ENCODE measurements at places on chromosomes 12 and 14.
A peak's percentile ranks its signal among the peaks of the same experiment; 100 is the strongest.

- no peak for DNase-seq
These were observed 48.6 kb upstream of the E2F7 start for GRCh38 chr12:77113971-77114370.

DNA sequence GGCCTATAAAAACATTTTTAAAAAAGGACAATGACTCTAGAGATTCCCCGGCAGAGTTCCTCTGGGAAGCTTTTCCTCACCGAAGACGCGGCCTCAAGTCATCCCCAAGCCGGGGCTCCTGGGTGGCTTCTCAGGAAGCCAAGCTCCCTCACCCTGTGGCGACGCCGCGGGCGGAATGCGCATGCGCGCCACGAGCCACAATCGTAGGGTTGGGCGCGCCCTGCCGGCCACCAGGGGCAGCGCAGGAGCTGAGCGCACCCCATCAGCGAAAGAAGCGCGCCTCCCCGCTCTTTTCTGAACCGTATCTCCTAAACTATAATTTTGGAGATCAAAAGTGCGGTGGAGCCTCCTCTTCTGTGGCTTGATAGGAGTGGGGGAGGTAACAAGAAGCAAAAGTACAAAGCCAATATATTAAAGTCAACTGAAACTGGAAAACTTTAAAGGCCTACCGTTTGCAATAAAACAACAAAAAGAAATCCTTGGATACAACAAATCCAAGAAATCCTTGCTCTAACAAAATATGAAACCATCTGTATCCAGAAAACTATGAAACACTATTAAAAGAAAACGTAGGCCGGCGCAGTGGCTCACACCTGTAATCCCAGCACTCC, 17.4 kb upstream of the CHFR start:
- DNase-seq, result peak; percentile 4

- DNase-seq, result peak; percentile 20
These were observed at the start of gene MGP for GRCh38 chr12:14885718-14886221. TSS of gene MGP (minus strand) at chr12:14885854. CDS start at chr12:14885791, 63 bp downstream.

- DNase-seq, result no peak
These were observed 18.9 kb upstream of the CMKLR1 start for GRCh38 chr12:108357834-108358579.

GRCh38 chr12:51388069-51388799, 3.0 kb downstream of the GALNT6 start:
- no peak for DNase-seq

DNA sequence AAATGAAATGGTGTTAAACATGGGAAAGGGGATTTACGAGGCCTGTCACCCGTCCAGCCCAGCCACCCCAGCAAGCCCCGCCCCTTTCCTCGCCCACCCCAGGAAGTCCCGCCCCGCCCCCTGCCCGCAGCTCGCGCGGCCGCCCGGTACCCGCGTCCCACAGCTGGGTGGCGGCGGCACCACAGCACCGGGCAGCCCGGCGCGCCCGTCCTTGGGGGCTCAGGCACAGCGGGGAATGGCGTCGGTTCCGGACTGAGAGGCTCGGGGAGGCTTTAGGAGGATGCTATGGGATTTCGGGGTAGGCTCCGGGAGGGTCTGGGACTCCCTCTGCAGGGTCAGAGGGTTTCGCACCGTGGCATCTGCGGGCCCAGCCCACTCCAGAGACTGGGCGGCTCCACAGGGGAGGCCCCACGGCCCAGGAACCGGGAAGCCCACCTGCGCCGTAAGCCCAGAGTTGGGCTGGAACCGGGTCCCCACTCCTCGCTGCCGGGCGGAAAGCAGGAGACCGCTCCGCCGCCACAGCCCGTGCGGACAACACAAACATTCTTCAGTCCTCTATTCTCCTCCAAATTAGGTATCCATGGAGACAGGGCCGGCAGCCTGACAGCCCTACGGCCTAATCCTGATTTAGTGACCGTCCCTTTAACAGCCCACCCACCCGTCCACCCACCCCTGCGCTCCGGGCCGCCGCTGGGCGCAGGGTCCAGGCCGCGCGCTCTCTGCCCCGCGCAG, 1.4 kb downstream of the FIGNL2 start:
- DNase-seq, result no peak

DNA sequence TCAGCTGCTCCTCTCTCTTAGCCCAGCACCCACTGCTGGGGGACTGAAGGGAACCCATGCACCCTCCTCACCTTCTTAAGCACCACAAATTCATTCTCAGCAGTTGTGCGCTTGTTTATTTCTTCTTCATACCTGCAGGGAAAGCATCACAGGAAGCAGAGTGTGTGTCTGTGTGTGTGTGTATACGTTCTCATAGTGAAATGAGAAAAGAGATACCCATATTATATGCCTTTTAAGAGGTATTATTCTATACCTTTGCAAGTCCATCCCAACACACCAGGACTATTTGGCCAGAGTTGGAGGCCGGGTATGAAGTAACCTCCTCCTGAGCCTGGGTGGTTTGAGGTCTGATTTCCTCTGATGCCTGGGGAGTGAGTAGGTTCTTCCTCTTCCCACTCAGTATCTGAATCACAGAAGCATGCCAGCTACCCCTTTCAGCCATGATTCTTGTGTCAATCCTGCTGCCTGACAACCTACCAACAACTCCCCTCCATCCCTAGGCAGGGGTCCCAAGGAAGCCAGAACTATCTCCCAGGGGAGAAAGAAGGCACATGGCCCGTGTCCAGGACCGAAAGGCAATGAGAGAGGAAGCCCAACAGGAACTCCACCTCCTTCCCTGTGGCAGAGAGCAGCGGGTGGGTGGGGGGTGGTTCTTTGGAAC, 3.0 kb downstream of the KRT73 start:
- no peak for DNase-seq

DNA sequence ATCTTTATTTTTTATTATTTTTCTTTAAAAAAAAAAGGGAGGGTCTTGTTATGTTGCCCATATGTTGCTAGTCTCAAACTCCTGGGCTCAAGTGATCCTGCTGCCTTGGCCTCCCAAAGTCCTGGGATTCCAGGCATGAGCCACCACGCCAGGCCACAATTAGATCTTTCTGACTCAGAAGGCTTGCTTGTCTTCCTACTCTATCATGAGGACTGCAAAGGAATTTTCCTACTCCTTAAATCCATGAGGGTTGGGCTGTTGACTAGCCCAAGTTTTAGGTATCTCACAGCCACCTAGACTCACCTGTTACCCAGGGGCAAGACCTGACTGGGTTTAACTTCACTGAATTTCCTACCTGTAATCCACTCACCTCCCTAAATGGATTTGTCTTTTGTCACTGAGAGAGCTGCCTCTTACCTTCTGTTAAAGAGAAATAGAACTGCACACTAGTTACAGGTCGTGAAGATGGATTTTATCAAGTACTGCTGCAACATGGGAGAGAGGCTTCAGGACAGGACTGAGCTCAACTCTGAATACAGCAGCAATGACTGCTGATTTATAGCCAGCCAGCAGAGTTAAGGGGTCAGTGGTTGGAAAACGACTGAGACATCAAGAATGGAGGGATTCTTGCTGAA, 72.3 kb downstream of the B4GALNT3 start:
- no peak for DNase-seq

- DNase-seq, result no peak
These were observed 24.0 kb downstream of the CCDC85C start for GRCh38 chr14:99579903-99580571.

DNA sequence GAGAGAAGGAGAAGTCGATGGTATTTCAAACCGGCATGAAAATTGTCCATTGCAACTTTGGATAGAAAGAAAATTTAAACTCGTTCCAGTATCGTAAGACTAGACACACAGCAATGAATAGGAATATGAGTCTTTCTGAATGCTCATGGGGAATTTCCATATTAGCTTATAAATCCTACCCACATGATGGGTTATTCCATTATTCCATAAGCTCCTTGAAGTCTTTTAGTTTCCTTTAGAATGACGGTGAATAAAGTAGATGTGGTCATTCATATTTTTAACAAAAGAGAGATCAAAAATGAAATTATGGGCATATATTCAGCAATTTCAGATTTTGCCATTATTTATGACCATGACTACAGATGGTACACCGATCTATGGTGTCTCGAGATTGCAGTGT, 163.4 kb upstream of the HMGA2 start:
- no peak for DNase-seq

DNA sequence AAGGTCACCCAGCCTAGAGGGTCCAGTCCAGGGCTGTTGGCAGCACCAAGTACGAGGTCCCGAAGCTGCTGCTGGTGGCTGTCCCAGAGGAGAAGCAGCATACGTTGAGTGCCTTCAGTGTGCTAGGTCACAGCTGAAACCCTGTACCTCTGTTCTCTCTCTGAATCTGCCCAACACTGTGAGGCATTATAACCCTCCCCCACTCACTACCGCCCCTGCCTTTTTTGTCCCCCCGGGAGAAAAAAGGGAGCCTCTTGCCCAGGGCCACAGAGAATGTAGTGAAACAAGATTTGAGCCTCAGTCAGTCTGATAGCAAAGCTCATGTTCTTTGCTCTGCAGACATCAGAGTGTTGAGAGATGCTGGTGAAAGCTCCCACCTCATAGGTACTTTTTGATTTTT, 53.4 kb downstream of the PPP2R5C start:
- DNase-seq, result no peak

GRCh38 chr14:50545618-50546017, 13.2 kb upstream of the MAP4K5 start:
- no peak for DNase-seq

DNA sequence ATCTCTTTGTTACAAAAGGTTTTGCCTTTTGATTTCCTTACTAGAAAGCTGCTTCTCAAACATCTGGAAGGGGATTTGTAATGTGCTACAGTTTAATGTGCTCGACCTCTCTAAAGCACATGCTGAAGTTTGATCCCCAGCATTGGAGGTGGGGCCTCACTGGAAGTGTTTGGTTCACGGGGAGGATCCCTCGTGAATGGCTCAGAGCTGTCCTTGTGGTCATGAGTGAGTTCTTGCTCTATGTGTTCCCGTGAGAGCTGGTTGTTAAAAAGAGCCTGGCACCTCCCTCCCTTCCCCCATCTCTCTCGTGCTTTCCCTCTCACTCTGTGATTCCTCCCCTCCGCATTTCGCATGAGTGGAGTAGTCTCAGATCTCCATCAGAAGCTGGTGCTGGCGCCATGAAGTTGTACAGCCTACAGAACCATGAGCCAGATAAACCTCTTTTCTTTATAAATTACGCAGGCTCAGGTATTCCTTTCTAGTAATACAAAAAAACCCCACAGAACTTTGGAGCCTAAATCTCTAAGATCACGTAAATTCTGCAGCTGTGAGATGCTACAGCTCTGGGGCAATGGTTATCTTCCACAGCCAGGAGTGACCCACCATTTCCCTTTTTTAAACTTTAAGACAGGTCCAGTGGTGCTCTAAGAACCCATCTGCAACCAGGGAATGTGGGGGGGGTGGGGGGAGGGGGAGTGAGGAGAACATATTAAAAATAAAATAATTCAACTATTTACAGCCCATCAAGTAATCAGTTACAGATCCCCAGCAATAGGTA, 214.4 kb downstream of the FOXN3 start:
- DNase-seq, result no peak

DNA sequence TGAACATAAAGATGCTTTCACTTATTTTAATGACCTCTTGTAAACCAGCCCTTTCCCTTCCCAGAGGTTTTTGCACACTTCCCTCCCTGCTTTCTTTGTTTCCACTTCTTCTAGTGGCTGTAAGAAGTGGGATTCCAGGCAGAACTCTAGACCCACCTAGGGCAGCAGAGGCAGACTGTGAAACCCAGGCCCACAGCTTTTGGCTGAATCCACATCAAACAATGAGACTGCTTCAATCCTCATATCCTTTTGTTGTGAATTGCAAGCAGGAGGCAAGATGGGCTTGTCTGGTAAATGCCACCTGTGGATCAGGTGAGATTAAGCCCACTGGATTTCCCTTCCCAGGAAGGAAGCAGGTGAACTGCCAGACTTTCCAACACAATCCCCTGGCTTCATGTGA, 12.8 kb downstream of the CCDC177 start:
- DNase-seq, result no peak

- DNase-seq, result no peak
These were observed 7.0 kb downstream of the ITGB7 start for GRCh38 chr12:53200107-53200457.

- DNase-seq, result no peak
These were observed 164.6 kb downstream of the GCH1 start for GRCh38 chr14:54738009-54738408.

DNA sequence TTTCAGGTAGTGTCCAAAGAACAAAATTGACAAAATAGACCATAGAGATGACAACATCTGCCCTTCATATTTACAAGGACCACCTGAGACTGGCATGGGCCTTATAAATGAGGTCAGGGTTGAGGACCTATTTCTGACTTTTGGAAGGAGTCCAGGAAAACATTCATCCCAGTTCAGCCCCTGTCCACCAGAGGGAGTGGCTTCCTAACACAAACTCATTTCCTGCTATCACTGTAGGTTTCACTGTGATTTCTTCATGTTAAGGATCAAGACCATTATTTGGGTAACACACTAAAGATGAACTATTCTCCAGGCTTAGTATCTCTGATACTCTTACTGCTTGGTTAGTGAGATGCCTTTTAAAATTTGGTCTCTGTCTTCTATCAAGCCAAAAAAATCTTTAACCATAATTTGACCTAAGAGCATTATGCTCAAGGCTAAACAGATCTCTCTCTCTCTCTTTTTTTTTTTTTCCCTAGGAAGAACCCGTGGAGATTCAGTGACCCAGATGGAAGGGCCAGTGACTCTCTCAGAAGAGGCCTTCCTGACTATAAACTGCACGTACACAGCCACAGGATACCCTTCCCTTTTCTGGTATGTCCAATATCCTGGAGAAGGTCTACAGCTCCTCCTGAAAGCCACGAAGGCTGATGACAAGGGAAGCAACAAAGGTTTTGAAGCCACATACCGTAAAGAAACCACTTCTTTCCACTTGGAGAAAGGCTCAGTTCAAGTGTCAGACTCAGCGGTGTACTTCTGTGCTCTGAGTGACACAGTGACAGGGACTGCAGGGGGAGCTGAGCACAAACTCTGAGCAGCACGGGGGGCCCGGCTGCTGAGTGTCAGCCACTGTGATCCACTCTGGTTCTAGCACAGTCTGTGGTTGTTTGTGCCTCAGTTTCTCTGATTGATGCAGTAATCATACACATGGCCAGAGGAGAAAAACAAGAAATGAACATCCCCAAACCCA, 267.6 kb upstream of the OR4E1 start:
- no peak for DNase-seq

DNA sequence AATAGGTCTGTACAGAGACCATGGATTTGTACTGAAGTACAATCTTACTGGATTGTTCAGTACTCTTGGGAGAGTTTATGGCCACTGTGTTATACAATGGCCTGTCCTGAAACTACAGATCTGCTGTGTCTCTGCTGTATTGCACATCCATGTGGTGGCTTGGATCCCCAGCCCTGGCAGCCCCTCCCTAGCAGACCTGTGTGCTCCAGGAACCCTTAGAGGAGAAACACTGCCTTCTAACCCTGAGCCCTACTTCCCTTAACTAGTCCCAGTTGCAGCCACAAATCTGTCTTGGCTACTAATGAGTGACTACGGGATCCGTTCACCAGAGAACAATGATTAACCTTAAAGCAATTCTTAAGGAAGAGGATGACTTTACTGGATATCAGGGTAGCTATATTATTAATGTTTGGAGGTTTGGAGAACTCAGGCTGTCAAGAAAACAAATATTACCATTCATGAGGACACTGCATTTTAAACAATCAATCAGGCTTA, 27.7 kb downstream of the RNF34 start:
- no peak for DNase-seq
